ENCODE measurements at places on chromosomes 2 and 18.

GRCh38 chr2:29423061-29423666 is 307.9 kb downstream of the CLIP4 start:
- no peak for DNase-seq

- DNase-seq = no peak
These were observed 386.1 kb downstream of the SOCS6 start for GRCh38 chr18:70674896-70675295.

- DNase-seq = no peak
These were observed 934 bp downstream of the MYO5B start for GRCh38 chr18:50193796-50194630.

DNA sequence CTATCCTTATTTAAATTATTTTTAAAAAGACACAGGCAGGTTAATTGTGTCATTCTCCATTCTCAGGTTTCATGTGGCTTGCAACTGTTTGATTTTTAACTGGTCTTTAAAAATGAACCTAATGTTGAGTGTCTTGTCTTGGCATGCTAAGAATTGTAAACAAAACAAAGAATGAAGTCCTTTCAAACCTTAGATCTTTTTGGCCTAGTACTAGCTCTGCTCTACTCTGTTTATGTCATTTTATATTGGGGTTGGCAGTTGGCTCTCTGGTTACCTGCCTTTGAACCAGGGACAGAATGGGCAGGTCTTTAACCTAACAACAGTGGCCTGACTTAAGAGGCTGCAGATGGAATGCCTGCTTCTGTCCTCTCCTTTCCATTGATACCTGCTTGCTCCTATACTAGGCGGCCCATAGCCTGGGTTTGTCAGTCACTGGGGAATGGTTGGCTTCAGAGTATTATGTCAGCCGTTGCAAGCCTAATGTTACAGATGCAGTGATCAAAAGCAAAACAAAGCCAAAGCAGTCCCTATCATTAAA is 85.5 kb downstream of the MTA3 start:
- DNase-seq = no peak

DNA sequence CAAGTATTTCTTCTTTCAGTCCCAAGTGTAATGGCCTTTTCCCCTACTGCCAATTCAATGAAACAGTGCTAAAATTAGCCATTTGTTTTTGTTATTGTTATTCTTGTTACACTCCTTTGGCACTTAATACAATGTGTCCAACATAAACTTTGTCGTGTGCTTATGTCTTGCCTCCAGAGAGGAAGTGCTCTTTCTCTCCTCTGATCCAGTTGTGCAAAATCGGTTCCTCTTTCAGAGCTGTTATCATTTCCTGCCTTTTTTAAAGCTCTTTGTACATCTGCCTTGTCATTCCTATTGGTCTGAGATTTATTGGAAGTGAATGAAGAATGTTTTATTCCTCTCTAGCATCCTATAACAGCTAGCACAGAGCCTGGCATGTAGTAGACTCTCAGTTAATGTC is 623.2 kb upstream of the ID2 start:
- no peak for DNase-seq

DNA sequence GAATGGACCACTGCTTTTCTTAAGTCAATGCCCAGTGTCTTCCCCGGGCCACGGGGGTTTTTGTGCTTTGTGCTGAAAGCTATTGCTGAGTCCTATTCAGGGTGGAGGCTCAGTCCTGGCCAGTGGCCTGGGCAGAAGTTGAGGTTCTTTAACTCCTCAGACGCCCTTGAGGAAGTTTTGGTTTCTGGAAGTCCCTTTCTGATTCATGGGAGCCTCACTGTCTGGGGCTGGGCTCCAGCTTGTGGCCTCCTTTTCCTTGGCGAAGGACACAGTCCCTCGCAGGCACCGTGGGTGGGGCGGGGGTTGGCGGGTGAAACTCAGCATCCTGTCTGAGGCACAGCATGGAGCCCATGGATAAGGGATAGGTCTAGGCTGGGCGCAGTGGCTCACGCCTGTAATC is 465.2 kb upstream of the HS6ST1 start:
- no peak for DNase-seq

DNA sequence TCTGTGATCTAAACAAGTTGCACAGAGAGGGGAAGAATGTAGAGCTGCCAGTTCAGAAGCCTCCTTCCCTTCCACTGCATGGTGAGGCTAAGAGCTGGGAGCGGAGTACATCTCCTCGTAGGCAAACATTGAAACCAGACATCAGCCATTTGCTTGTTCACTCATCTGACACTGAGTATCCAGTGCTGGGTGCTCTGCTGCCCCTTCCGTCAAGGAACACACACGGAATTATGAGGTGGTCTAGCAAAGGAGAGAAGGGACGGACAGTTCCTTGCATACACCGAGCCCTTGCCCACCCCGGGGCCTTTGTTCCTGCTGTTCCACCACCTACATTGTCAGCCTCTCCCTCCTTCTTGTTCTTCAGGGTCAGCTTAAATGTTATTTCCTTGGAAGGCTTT is 44.6 kb downstream of the SLC4A1AP start:
- DNase-seq = no peak

- no peak for DNase-seq
These were observed 172.5 kb upstream of the NETO1 start for GRCh38 chr18:73040247-73040646.

GRCh38 chr2:191347881-191348280 is 102.7 kb downstream of the MYO1B start:
- DNase-seq = no peak

DNA sequence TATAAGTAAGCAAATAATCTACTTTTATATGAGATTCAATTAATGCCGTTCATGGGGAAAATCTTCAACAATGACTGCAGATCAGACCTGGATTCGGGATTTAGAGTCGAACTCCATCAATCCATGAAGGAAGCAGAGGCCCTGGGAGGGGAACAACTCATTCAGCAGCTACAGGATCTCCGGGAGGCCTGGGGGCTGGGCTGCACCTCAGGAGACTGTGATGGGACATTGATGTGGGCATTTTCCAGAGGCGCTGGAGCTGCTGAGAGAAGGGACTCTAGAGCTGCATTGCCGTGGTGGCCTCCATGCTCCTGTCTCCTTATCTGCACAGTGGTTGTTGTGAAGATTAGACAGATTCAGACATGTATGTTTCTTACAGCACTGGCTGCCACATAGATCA is 76.9 kb downstream of the MYT1L start:
- no peak for DNase-seq

DNA sequence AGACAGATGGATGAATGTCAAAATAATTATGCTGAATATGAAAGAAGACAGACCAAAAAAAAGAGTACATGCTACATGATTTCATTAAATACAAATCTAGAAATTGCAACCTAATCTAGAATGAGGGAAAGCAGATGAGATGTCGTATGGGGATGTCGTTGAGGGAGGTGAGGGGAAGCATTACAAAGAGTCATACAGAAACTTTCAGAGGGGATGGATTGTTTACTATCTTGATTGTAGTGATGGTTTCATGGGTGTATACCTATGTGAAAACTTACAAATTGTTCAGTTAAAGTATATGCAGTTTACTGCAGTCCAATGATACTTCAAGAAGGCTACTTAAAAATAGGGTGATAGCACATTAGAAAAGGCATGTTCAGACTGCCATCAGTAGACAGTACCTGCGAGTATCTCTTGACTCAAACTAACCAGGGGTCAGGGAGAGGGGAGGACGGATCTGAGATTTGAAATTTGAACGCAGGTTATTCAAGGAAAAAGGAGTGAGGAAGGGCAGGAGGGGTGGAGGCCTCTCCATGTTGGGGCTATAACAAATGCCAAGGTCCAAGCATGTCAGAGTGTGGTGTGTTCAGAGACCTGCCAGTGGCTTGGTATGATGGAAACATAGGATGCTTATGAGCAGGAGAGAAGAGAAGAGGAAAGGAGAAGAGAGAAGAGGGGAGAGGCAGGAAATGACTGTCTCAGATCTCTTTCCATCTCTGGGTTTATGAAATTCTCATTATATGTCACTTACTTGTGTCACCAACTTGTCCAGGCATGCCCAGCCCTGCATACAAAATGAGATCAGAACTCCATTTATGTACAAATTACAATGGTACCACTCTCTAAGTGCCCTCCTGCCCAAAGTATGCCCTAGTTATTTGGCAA is 257.3 kb upstream of the CXCR4 start:
- no peak for DNase-seq

- no peak for DNase-seq
These were observed 272.5 kb downstream of the GALR1 start for GRCh38 chr18:77522051-77522675.

GRCh38 chr2:71779774-71780105 is 326.4 kb downstream of the DYSF start:
- DNase-seq = no peak

DNA sequence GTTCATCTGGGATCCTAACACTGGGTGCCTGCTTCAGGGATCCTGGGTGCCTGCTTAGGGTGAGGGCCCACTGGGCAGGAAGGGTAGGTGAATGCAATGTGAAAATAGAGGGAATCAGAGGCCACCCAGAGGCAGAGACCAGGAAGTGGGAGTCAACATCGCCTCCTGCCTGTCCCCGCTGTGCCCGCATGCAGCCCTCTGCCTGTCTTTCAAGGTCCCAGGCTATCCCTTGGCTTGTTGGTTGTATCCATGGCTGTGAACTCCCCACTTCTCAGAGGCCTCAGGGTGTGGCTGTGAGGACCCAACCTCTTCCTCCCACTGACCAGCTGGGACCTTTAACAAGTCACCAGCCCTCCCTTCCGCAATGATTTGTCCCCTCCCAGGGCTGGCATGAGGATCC is 26.5 kb downstream of the PSD4 start:
- DNase-seq = no peak

GRCh38 chr2:77387324-77387723 is 134.9 kb downstream of the LRRTM4 start:
- DNase-seq = no peak

DNA sequence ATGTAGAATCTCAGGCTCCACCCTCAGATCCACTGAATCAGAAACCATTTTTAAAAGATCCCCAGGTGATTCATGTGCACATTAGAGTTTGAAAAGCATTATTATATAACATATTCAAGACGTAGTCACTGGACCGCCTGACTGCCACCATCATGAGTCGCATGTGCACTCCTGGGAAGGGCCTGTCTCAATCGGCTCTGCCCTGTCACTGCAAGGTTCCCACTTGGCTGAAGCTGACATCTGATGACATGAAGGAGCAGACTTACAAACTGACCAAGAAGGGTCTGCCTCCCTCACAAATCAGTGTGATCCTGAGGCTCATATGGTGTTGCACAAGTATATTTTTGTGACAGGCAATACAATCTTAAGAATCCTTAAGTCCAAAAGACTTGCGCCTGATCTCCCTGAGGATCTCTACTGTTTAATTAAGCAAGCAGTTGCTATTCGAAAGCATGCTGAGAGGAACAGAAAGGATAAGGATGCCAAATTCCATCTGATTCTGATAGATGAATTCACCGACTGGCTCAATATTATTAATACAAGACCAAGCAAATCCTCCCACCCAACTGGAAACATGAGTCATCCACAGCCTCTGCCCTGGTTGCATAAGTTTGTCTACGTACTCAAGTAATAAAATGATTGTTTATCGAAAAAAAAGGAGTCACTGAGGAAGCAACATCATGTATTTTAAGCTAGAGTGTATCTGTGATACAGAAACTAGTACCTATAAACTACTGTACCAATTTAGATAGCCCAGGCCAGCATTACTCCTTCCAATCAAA is 26.2 kb downstream of the ATAD2B start:
- DNase-seq = no peak

DNA sequence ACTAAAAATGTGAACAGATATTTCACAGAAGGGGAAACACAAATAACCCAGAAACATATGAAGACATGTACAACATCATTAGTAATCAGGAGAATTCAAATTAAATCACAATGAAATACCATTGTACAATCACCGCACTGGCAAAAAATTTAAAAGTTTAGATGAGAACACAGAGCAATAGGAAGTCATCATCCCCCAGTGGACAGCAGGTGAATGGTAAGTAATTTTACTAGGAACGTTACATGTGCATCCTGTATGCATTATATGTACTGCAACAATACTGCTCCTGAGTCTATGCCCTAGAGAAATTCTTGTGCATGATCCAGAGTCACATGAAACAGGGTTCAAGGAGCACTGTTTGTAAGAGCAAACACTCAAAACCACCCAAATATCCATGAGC is 713.8 kb downstream of the NRXN1 start:
- no peak for DNase-seq

GRCh38 chr2:220445429-220446105 is 818.1 kb downstream of the SLC4A3 start:
- no peak for DNase-seq

GRCh38 chr2:61928826-61929461 is 23.5 kb downstream of the COMMD1 start:
- DNase-seq = no peak

DNA sequence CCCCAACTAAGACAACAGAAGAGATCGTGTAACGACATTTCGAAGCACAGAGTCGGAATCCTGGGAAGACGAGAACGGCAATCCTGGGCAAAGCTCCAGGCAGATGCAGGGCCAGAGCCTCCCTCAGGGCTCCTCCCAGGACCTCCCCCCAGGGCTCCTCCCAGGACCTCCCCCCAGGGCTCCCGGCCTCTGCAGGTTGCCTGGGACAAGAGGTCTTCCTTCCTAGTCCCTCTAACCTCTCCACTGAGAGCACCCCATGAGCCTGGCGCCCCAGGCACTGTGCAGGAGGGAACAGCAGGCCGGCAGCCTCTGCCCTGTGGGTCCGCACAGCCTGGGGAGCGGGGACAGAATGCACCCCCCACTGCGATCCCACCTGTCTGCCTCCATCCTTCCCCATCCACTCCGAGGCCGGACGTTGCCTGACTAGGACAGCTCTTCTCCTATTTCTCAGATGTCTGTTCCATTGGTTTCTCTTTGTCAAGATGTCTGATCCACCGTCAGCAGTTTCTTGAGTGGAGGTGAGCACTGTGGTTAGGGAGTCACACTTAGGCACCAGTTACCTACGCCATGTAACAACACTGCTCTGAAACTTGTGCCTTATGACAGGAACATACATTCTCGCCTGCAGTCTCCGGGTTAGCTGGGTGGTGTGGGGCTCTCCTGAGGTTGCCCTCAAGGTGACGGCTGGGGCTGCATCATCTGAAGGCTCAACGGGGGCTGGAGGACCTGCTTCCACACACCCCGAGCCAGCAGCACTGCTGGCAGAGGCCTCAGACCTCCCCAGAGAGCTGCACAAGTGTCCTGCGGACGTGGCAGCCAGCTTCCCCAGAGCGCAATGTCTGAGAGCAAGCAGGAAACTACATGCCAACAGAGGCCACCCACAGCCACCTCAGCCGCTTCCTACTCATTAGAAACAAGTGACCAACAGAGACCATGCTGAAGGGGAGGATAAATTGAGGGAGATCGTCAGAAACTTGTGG is 28.9 kb downstream of the ADI1 start:
- DNase-seq = no peak

Data from activated CD8-positive, alpha-beta memory T cell treated with anti-CD3 and anti-CD28 coated beads, Interleukin-2, amount 50 U/mL, for 4 hours (primary cell).